ENCODE measurements at places on chromosomes 2 and 18. TPM values are rescaled to one million over a fixed set of nuclear protein-coding genes. Genes with fewer than 3 reads are reported as not detected.

Gene KIF5C
- 0.74 TPM for total RNA-seq

Gene UGT1A4
- total RNA-seq, result 0.11 TPM

DNA sequence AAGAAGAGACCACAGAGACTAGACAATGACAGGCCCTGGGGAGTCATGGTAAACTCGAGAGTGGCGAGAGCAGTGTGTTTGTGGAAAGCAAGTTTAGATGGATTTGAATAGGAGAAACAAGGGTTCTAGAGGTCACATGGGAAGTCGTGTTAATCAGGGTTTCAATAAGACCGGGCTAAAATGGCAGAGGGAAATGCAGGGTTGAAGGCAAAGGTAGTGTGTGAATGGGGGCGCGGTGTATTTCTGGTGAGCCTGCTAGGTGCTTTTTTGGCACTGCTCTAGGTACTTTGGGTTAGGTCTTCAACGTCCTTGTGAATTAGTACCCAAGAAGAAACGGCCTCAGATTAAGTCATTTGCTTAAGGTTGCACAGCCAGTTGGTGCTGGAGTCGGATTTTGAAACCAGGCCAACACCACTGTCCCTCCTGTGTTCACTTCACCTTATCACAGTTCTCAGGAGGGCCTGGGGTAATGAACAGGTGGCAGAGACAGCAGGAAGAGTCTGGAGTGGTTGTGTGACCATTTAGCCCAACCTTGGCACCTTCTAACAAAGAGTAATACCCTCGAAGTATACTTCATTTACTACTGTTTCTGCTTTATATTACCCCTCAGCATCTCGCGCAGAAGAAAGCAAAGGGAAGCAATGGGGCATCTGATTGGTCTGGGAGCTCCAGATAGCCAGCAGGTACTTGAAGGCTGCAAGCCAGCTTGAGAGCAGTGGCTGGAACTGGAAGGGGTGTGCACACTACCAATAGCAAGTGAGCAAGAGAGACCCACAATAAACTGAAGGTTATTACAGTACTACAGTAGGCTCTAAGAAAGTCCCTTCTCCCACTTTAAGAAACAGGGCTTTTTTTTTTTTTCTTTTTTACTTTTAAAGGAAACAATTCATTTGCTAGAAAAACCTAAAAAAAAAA, 33.4 kb upstream of the GAREM2 start:
- DNase-seq, result no peak

Gene NBEAL1
- 14.1 TPM for total RNA-seq

DNA sequence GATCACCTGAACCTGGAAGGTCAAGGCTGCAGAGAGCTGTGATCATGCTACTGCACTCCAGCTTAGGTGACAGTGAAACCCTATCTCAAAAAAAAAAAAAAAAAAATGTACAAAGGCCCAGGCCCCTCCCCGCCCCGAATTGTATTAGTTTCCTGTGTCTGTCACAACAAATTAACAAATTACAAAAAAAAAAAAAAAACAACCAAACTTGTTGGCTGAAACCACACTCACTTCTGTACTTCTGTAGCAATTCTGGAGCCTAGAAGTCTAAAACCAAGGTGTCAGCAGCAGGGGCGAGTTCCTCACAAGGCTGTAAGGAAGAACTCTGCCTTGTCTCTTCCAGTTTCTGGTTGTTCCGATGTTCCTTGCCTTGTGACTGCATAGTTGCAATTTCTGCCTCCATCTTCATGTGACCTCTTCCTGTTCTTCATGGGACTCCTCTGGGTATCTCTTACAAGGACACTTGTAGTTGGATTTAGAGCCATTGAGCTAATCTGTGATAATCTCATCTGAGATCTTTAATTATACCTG, 100.8 kb upstream of the ZSWIM2 start:
- no peak for DNase-seq

Gene LYPD6
- 1.8 TPM for total RNA-seq

- no peak for DNase-seq
These were observed 88.8 kb downstream of the CD8B2 start for GRCh38 chr2:106575955-106576354.

Gene CNDP1
- total RNA-seq, result not detected

Data from A673 (cell line).